ENCODE measurements at places on chromosomes 11 and 22.

DNA sequence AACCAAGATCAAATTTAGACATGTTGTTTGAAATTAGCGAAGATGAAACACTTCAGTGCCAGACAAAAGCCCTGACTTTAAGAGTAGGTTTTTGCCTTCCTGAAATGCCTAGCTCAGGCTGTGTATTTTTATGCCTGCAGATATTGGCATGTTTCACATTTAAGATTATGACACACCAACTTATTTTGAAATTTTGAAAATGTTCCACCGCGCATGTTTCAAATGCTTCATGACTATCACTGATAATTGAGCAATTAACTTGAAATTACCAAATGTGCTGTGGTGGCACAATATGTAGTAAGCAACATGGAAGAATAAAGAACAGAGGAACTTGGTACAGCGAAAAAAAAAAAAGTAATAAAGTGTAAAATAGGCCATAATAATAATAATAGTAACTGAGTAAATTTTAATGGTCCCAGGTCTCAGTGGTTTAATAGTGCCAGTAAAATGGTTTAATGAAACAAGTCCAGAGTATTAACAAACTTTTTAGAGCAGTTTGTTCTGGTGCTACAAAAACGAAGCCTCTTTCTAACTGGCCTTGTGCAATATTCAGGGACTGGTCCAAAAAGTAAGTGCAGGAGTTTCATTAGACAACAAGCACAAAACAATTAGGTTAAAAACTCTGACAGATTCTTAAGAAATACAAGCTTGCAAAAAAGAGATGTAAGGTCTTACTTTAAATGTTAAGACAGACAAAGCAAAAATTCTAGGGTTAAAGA lies 112.5 kb upstream of the SOX6 start:
- no peak for DNase-seq

- DNase-seq, result no peak
Measured at GRCh38 chr22:45968003-45968650, 8.8 kb downstream of the WNT7B start.

GRCh38 chr11:128361451-128362020 lies 225.8 kb downstream of the ETS1 start:
- no peak for DNase-seq

DNA sequence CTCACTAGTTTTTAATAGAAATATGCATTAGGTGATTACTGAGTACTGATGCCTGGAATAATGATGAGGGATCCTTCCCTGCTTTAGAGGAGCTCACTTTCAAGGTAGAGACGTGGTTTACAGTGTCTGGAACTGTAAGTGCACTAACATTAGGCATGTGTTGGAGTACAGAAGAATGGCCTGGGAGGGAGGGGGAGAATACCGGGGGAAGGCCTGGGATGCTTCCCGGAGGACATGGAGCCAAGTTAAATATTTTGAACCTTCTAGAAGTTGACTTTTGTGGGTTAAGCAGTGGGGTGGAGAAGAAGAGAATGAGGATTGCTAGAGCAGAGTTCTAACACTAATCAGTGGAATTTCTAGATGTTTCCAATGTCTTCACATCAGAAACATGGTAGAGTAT lies 261.6 kb downstream of the NELL1 start:
- no peak for DNase-seq

DNA sequence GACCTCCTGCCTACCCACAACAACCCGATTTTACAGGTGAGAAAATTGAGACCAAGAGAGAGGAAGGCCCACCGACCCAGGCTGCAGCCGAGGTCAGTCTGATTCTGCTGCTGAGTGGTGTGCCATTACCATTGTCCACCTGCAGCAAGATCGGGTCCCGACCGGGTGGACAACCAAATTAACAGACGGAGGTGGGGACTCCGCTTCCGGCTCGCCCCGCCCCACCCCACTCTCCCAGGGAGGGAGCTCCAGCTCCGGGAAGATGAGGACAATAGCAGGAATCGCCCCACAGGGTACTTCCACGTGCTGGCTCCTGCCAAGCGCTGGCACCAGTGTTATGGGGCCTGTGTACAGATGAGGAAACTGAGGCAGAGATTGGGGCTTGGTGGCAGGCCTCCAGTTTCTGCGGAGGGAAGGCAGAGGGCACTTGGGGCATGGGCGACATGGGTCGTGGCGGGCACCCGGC lies 425 bp upstream of the KDELR3 start:
- no peak for DNase-seq

DNA sequence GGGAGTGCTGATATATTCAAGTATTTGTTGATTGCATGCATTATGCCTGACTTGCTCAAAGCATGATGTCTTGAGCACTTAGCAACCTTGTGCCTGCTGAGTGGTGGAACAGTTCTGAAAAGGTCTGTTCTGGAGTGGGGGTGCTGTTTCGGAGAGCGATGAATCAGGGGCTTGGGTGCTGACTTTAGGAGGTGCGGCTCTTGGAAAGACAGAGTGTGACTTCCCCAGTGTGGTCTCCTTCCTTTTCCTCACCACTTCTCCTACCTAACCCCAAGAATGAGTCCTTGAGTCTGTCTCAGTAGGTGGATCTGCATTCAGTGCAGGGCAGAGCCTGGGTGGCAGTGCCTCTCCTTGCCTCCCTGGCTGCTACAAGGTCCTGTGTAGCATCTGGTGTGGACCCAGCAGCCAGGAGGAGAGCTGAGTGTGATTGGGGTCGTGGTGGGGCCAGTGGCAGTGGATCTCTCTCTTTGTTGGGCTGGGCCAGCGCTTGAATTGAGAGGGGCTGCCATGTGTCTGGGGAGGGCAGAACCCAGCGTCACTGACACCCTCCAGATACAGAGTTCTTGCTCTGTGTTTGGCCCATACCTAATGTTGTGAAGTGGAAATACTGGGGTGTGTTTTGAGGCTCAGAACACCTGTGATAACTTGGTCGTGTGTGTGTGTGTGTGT lies 35.9 kb downstream of the ST3GAL4 start:
- no peak for DNase-seq

DNA sequence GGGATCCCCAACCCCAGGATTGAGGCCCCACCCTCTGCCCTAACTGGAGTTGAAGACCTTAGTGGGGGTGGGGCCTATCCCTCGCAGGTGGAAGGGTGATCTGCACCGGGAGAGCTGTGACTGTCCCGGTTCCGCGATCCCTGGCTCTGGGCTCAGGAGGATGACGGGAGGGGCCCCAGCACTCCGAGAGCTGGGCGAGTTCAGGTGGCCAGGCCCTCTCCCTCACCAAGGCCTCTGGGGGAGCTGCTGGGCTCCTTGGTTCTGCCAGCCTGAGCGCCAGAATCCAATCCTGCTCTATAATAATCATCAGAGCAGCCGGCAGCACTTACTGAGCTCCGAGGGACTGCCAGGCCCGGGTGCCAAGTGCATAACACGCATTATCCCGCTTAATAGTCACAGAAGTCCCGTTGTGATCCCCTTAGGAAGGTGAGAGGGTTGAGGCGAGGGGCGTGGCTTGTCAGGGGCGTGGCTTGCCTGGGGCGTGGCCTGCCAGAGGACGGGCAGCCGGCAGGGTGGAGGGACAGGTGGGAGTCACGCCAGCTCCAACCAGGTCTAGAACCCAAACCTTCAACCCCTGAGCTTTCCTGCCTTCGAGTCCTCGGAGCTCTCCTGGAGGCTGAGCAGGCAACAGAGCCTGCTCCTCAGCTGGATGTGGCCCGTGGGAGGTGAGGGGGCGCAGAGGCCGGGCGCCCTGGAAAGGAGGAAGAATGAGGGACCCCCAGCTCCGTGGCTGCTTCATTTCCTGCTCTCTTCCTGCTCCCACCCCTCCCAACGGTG lies 7.3 kb upstream of the SYT7 start:
- DNase-seq, result no peak

- no peak for DNase-seq
Measured at GRCh38 chr11:37500425-37500824, 902.4 kb upstream of the RAG2 start.

GRCh38 chr22:42644422-42645340 lies 4.3 kb upstream of the ATP5MGL start:
- DNase-seq, result no peak

DNA sequence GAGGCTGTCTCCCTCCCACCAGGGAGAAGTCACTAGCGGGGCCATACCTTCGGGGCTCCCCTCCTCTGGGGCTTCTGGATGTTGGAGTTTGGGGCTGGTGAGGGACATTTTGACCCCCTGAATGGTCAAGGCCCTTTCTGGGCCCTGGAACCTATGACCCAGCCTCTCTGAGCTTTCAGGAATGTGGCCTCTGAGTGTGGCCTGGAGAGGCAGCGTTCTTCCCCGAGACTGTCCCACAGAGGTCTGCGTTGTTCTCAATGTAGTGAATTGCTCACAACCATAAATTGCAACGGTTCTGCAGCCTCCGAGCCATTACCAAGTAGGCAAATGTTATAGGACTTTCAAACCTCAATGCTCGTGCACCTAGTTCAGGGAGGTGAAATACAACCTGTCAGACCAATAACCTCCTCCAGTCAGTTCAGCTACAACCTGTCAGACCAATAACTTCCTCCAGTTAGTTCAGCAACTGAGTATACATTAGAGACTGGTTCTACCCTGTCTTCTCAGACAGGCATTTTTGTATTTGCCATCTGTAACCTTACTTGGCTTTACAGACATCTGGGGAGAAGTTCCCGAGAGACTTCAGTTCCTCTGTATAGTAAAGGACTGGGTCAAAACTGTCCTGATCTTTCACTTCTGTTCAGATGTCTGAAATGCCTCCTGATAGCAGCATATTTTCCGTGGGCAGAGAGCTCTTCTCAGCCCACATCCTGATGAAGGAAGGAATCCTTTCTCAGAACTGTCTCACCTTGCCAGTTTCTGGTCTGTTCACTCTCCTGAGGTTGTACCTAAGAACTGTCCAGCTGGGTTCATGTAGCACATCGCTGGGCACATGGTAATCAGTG lies 34.2 kb downstream of the MICAL2 start:
- DNase-seq, result no peak

DNA sequence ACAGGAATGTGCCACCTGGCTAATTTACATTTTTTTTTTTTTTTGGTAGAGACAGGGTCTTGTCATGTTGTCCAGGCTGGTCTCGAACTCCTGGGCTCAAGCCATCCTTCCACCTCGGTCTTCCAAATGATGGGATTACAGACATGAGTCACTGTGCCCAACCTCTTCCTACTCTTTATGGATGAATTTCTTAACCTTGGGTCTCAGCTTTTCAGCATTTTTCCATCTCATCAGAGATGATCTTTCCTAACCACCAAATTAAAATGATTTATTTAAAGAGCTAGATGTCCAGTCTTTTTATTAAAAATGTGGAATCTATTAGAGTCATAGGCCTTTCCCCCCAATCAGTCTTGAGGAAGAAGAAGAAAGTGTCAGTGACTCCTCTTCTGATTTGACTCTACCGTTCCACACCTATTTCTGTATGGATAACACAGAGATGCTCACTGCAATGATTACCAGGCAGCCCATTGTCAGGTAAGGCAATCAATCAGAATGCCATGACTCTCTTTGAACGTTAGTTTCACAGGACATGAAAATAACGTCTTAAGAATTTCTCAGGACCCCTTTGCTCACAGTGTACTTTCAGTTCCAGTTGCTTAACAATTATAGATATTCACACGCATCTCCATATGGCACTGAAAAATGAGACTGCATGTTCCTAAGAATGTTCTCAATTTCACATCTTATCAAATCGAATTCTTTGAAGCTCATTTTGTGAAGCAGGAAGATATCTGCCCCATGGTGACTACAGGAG lies 51.0 kb downstream of the MIAT start:
- DNase-seq, result no peak

GRCh38 chr22:36192542-36192941 lies 9.1 kb downstream of the APOL4 start:
- no peak for DNase-seq

GRCh38 chr22:48724899-48725298 lies 1102.8 kb downstream of the BRD1 start:
- DNase-seq, result no peak

DNA sequence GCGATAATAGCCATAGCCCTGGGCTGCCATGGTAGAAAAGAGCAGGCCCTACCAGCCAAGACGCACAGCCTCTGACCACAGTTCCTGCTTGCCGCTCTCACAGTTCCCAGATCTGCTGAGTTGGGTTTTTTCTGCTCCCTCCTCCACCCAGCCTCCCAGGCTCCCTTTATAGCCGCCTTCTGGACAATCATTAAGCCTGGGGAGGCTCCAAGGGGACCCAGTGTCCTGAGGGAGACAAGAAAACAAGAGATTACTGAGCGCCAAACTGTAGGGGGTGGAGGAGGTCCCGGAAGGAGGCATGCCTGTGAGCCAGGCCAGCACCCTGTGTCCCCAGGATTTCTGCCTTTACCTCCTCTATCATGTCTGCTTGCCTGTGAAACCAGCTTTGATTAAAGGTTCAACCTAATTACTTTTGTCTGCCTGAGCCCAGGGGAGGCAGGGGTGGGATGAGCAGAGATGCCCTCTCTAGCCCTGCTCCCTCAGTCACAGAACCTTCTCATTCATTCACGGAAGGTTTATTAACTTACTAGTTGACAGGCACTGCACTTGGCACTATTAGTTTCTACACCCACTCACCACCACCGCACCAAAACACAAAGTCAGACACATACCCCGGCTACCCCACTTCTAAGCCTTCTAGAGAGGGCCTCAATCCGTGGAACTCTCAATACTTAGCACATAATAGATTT lies 1.2 kb downstream of the SLC37A4 start:
- DNase-seq, result no peak

DNA sequence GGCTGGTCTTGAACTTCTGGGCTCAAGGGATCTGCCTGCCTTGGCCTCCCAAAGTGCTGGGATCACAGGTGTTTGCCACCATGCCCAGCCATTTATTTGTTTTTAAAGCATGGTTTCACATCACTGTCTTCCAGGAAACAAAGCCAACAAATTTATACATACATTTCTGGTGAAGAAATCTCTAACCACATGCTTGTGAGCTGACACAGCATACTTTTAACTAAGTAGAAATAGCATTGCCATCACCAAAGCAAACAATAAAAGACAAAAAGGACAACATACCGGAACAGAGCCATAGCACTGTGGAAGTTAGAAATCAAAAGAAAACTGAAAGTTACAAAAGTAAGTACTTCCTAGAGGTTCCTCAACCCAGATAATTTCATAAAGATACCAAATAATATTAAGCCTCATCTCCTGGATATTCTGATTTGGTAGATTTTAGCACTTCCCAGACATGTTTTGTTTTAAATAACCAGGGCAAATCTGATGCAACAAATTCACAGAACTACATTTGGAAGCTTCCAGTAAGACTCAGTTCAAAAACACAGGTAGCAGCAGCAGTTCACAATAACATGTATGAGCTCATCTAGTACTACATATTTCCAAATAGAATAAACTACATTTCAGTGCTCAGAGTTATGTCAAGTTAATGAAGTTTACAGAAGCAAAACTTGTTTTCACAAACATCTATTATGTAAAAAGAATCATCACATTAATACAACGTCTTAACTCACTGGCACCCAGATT lies 70.6 kb downstream of the RRAS2 start:
- no peak for DNase-seq

- DNase-seq, result peak; percentile 55
Measured at GRCh38 chr22:32265882-32266767, 11.0 kb upstream of the SLC5A4 start.

GRCh38 chr11:131910523-131911387 lies 540.3 kb downstream of the NTM start:
- no peak for DNase-seq

Measured in smooth muscle cell of the brain vasculature (primary cell).